ENCODE measurements at places on chromosomes 6 and 20. TPM values are rescaled to one million over a fixed set of nuclear protein-coding genes. Genes with fewer than 3 reads are reported as not detected.

The SSTR4 gene
- polyA plus RNA-seq, result 0.11 TPM

The SMPD2 gene
- polyA plus RNA-seq, result 16.5 TPM

The DACT2 gene
- polyA plus RNA-seq, result 17.5 TPM

The RAB22A gene
- polyA plus RNA-seq, result 18.6 TPM

The WFDC12 gene
- polyA plus RNA-seq, result not detected

The VEGFA gene
- 286 TPM for polyA plus RNA-seq

The XKR7 gene
- 0.33 TPM for polyA plus RNA-seq

The GPLD1 gene
- polyA plus RNA-seq, result 2.6 TPM

The DEFB115 gene
- not detected for polyA plus RNA-seq

The HLA-DOB gene
- polyA plus RNA-seq, result 0.17 TPM

The MYCT1 gene
- polyA plus RNA-seq, result 19.0 TPM

GRCh38 chr6:12354499-12354898, 64.3 kb downstream of the EDN1 start:
- DNase-seq, result no peak

- DNase-seq, result no peak
Observed at GRCh38 chr6:119333707-119334295, 15.8 kb downstream of the MAN1A1 start.

DNA sequence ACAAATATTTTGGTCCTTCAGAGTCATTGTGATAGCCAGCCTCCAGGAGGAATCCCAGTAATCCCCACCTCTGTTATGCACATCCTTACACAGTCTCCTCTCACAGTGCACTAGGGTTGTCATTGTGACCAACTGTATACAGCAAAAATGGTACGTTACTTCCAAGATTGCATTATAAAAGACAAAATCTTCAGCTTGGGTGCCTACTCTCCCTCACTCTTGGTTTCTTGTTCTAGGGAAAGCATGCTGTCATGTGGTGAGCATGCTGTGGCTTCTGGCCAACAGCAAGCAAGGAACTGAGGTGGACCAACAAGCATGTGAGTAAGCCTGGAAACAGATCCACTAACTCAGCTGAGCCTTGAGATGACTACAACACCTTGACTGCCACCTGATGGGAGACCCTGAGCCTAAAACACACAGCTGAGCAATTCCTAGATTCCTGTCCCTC, 130.1 kb upstream of the DST start:
- DNase-seq, result no peak

DNA sequence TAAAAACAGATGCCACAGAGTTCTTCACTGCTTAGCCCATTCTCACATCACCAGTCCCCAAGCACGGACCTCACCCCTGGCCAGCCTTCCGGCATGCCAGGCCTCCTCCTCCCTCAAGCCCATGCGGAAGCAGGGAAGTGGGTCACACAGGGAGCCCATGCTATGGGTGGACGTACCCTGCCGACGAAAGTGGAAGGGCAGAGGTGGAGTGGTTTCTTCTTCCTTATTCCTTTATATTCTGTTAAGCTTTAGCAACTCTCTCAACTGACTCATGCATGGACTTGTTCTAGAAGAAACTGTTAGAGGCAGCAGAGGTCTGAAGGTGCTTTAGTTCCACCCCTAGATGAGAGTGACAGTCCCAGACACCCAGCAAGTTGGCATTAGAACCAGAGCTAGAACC, 118.6 kb downstream of the LY86 start:
- no peak for DNase-seq

DNA sequence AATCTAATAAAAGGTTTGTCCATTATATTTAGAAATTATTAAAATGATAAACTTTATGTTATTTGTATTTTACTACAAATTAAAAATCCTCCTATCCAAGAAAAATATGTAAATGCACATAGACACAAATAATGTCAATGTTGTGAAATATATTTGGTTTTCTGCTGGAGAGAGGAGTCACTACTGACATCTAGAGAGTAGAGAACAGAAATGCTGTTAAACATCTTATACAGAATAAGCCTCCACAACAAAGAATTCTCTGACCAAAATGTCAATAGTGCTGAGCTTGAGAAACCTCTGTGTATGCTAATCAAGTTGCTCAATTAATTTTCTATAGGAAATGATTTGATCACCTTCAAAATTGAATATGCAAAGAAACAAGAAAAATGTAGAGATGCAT, 12.4 kb downstream of the HTR1B start:
- no peak for DNase-seq

GRCh38 chr6:30768634-30769087, 24.3 kb upstream of the IER3 start:
- DNase-seq, result no peak

- DNase-seq, result peak; percentile 17
Observed at GRCh38 chr20:23857962-23858595, 21.5 kb downstream of the CST5 start.

GRCh38 chr6:138231381-138231886, 13.1 kb upstream of the PBOV1 start:
- no peak for DNase-seq

- DNase-seq, result no peak
Observed at GRCh38 chr6:100343316-100344077, 121.2 kb downstream of the SIM1 start.

DNA sequence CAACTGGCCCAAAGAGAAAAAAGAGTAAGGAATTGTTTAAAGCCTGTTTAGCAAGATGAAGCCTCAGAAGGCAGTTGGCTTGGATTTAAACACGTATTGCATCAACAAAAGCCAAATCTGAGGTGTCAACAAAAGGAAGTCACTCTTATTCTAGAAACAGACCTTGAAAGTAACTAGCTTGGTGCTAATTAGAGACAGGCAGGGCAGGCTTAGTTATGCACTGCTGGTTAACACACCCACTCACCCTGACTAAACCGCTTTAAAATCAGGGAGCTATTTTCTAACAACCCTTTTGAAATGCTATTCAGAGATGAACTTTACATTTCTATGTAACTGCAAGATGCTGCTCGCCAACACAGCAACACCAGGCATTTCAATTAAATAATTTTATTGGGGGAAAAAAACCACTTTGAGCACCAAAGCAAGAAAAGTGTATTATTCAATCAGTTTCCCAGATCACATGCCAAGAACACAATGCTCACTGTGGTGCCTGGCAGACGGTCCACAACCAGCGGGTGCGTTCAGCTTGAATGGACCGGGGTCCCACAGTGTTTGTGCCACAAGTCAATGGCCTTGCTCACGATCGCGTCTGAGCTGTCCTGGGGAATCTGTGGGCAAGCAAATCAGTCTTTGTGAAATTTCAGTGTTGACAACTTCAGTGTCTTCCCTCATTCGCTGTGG, 23.6 kb downstream of the TBC1D7 start:
- DNase-seq, result no peak

DNA sequence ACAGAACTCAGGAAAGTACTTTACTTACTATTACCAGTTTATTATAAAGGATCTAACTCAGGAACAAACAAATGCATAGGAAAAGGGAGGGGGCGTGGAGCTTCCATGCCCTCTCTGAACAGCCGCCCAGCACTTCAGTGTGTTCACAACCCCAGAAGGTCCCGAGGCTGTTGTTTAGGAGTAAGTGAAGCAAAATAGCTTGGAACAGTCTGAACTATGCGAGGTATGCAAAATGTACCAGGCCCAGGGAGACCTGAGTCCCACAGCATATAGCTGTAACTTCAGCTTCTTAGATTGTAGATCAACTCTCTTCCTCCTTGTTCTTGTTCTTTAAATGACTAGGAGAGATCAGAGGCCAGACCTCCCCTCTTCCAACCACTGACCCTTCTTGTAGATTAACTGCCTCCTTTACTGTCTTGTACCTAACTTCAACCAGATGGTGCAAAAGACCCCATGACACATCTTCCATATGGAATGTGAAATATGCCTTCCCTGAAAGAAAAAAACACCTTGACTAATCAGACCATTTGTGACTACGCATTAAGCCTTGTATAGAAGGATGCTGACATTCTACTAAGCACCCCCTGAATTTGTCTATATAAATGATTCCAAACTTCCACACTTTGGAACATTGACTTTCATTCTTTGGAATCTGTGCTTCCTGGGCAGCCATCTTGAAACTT, 98.8 kb upstream of the SNX9 start:
- DNase-seq, result no peak

GRCh38 chr20:57669632-57670031, 40.2 kb downstream of the PMEPA1 start:
- no peak for DNase-seq

GRCh38 chr6:157304899-157305663, 18.2 kb downstream of the TMEM242 start:
- DNase-seq, result no peak

- no peak for DNase-seq
Observed at GRCh38 chr6:85600713-85601313, 7.2 kb upstream of the SNX14 start.

DNA sequence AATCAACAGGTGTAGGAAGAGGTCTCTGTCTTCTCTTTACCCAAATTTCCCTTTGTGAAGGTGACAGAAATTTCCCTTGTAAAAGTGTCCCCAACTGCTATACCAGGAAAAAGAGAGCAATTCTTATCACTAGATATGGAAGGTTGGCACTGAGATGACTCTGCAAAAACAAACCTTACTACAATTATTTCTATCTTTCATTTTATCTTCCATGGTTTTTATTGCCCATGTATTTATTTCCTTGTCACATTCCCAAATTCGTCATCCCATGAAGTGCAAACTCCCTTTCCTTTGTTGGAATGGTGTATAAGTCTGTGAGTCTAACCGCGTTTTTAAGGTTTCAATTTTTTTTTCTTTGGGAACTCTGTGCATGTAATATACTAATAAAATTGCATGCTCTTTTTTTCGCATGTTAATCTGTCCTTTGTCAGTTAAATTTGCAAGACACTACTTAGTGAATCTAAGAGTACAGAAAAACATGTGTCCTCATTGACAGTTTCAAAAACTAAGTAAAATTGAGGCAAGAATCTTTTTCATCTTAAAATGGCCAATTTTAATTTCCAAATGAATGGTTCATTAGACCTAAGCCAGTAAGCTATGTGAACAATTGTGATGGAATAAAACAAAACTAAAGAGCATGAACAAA, 35.4 kb upstream of the HFE start:
- no peak for DNase-seq

GRCh38 chr6:148967541-148967956, 220.7 kb downstream of the UST start:
- no peak for DNase-seq

DNA sequence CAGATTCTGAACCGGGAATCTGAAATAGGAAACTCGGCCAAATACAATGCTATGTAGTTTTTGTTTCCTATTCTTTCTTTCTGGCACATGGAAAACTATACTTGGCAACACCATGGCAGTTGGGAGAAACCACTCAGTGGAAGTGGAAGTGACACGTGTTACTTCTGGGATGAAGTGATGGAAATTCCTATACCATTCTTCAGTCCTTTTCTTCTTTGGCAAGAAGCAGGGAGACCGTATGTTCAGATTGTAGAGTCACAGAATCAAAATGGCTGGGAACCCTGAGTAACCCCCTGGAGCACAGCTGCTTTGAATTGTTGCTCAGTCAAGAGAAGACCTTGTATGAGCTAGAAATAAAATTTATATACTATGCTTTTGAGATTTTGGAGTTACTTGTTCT, 18.8 kb upstream of the TINAG start:
- DNase-seq, result no peak

DNA sequence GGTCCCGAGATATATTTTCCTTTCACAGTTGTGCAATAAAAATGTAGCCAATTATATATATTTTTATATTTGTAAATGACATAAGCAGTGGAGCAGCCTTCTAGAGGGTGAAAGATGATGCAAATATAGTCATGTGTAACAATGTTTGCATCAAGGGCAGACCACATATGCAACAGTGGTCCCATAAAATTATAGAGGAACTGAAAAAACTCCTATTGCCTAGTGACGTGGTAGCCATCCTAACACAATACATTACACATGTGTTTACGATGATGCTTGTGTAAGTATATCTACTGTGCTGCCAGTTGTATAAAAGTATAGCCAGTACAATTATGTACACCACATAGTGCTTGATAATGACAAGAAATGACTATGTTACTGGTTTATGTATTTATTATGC, 162.8 kb downstream of the ZFAND3 start:
- no peak for DNase-seq

DNA sequence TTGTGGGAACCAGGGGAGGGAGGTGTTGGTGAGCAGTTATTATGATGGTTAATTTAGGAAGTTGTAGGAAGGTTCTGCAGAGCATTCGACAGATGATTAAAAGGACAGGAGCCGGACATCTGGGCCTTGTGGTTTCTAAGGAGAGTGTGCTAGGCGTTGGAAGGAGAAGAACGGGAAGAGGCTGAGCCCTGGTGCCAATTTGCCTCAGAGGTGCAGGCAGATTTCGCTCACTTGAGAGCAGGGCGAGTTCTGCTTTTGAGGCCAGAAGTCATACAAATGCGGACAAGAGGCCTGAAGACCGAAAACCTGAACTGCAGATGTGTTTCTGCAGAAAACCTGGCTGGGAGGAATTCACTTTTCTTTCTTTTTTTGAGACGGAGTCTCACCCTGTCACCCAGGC, 30.5 kb upstream of the RPS6KA2 start:
- no peak for DNase-seq

GRCh38 chr20:14775778-14776177, 438.4 kb upstream of the FLRT3 start:
- DNase-seq, result no peak
